ENCODE measurements at places on chromosomes 3 and 15. TPM values are rescaled to one million over a fixed set of nuclear protein-coding genes. Genes with fewer than 3 reads are reported as not detected.

Gene CDC25A
- 16.5 TPM for total RNA-seq

Gene WDR72
- total RNA-seq: under 0.01 TPM

Gene CADM2
- total RNA-seq: 0.15 TPM

Gene IGDCC3
- under 0.01 TPM for total RNA-seq

Gene ABHD17C
- total RNA-seq: 5.2 TPM

Gene SPTSSB
- total RNA-seq: not detected

Gene PAK6
- 3.5 TPM for total RNA-seq

Gene GPR149
- not detected for total RNA-seq

Gene RYK
- 57.8 TPM for total RNA-seq

Gene MYRIP
- not detected for total RNA-seq

Gene CCR9
- total RNA-seq: not detected

Gene USP13
- 8.4 TPM for total RNA-seq

Gene UPK1B
- not detected for total RNA-seq

Gene ZIC4
- total RNA-seq: not detected

Gene CFAP20DC
- 2.5 TPM for total RNA-seq

Gene NR2E3
- not detected for total RNA-seq

Gene CGNL1
- total RNA-seq: under 0.01 TPM

Gene XYLB
- total RNA-seq: 5.7 TPM

Gene PRICKLE2
- total RNA-seq: 8.9 TPM

Gene MUSTN1
- not detected for total RNA-seq

Gene ANKRD63
- total RNA-seq: not detected

Gene SEMA7A
- 24.7 TPM for total RNA-seq

Gene C3orf18
- 7.7 TPM for total RNA-seq

Gene C3orf70
- total RNA-seq: 0.50 TPM

Gene GABRB3
- total RNA-seq: under 0.01 TPM

Measured in bronchus fibroblast of lung (primary cell).